ENCODE measurements at places on chromosomes 13 and 19.
A peak's percentile ranks its signal among the peaks of the same experiment; 100 is the strongest.

- no peak for DNase-seq
Measured at GRCh38 chr19:1847684-1848398, 442 bp downstream of the REXO1 start.

DNA sequence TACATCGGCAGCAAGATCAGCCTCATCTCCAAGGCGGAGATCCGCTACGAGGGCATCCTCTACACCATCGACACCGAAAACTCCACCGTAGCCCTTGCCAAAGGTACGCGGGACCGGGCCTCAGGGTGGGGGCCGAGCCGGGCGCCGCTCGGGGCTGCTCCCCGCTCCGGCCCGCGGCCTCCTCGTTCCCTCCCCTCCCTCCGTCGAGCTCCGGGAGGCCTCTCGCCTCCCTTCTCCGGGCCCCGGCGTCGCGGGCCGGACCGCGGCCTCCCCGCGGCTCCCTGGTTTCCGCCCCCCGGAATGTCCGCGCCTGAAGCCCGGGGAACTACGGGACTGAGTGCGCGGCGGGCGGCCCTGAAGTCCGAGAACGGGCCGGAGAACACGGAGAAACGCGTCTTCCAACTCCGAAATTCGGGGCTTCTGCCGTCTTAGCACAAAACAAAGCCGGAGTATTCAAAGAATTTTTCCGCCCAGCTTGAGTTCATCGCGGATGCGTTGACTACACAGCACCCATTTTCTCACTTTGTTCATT, 423 bp downstream of the LSM14A start:
- DNase-seq: no peak

- peak; percentile 16 for DNase-seq
Measured at GRCh38 chr13:98563071-98563470, 13.8 kb downstream of the STK24 start.

DNA sequence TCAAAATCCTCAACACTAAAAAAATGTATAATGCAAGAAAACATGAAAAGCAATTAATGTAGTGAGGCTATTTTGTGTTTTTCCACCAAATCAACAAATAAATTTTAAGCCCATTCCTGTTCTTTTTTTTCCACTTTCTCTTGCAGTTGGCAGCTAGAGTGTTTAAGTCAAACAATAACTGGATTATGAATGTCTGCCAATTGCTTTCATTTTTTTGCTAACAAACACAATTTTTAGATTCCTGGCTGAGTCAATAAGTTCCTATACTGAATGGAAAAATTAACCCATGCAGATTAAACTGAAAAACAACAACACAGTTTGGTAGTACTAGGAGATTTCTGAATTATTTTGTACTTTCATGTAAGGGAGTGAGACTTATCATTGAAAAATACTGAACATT, 232.4 kb downstream of the SLITRK5 start:
- no peak for DNase-seq

Measured in activated naive CD4-positive, alpha-beta T cell (primary cell).